ENCODE measurements at places on chromosomes 16 and 17.

DNA sequence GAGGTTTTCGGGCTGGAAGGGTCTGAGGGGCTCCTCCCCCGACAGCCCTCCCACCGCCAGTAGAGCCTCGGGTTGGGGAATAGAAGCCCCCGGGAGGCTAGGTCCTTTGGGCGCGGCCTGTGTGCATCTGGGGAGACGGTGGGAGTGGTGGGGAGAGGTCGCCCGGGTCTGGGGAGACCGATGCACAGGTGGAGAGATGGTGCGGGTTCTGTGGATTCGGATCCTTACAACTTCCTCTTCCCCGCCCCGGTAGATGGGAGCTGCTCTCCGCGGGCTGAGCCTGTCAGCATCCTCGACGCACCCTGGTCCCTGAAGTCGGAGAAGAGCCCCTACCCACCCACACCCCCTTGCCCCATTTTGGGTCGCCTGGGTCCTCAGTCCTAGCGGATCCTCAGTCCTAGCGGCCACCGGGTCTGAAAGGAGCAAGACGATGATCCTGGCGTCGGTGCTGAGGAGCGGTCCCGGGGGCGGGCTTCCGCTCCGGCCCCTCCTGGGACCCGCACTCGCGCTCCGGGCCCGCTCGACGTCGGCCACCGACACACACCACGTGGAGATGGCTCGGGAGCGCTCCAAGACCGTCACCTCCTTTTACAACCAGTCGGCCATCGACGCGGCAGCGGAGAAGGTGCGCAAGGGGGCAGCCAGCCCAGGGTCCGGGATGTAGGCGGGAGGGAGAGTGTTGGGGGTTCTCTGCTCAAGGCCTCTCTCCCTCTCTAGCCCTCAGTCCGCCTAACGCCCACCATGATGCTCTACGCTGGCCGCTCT lies 790 bp downstream of the BCKDK start:
- no peak for DNase-seq

DNA sequence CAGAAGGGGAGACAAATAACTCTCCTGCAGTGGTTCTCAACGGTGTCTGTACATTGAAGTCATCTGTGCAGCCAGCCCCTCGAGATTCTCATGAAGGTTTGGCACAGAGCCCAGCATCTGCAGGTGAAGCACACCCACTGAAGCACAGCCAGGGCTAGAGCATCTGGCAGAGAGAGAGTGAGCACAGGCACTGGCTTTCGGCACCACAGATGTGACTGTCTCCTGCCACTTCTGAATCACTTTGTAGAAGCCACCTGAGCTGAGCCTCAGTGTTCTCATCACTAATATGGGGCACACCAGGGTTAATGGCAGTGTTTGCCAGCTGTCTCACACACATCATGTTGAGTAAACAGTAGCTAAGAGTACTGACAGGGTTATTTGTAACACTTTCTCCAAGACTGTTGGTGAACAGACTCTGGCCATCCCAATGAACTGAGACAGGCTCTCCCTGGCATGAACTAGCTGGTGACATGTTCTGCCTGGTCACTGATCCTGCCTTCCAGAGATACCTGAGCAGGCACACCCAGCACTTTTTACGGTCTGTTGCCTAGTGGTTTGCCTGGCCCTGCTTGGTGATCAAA lies 10.9 kb downstream of the HSPB9 start:
- no peak for DNase-seq

DNA sequence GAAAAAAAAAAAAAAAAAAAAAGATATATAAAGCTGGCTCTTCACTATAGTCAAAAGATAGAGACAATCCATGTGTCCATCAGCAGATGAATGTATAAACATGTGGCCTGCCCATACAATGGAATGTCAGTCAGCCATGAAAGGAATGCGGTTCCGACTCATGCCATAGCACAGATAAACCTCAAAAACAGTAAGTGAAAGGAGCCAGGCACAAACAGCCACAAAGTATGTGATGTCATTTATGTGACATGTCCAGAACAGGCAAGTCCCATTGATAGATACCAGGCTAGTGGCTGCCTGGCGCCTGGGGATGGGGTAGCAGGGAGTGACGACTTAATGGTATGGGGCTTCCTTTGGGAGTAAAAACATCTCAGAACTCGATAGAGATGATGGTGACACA lies 155.7 kb downstream of the CMIP start:
- no peak for DNase-seq

DNA sequence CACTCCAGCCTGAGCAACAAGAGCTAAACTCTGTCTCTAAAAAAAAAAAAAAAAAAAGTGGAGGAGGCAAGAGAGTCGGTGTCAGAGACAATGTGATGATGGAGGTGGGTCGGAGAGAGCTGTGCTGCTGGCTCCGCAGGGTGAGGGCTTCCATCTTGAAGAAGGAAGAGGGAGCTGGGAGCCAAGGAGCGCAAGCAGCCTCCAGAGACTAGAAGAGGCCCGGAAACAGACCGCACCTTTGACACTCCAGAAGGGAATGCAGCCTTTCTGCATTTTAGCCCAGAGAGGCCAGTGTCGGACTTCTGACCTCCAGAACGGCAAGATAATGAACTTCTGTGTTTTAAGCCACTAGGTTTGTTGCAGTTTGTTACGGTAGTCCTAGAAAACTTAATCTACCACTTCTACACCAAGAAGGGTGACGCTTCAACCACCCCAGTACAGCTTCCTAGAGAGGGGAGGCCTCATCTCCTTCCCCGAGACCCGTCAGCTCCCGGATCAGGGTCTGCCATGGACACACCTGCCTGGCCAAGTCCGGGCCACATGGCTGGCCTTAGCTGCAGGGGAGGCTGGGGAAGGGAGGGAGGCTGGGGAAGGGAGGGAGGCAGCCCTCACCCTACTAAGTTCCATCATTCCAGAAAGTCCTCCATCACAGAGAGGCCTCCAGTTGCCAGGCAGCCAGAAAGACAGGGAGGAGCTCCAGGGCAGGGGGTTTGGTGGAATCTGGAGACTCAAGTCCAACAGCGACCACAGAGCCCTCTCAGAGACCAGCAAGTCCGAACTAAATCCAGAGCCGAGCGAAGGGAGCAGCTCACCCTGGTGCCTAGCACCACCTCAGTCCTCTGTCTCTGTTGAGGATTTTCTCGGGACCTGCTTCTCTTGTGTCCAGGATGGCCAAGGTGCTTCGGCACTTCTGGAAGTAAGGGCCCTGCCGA lies 13.2 kb upstream of the RBFOX3 start:
- no peak for DNase-seq

DNA sequence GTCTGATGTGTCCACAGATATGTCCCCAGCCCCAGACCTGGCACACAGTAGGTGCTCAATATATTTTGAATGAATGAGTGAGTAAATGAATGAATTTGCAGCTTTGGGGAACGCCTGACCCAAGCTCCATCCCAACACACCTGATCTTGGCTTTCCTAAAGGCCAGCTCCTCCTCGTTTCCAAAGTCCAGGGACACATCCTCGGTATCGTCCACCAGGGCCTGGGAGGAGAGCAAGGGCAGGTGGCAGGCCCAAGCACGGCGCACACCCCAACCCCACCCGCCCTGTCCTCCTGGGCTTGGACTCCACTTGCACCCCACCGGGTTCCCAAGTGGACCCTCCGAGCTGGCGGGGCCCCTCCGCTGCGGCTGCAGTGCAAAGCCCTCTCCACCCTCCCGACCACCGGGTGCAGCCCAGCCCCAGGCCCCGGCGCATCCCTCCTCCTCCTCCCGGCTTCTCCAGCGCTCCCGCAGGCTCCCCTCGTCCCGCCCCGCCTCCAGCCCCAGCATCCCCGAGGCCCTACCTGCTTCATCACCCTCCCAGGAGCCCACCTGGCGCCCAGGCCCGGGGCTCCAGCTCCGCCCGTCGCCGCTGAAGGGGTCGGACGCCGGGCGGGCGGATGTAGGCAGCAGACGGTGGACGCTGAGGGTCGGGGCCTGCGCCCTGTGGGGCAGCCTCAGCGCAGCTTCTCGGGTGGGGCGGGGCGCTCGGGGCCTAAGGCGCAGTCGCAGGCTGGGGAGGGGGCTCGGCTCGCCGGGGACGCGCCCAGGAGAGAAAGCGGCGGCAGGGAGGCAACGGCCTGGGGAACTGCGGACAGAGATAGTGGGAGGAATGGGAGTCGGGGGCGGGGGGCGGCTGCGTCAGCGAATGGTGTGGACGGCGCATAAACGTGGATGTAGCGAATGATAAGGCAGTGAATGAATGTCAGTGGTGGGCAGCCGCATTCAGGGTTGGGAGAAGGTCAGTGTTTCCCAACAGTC lies at the start of gene TVP23A:
Gene TVP23A (minus strand): TSS at position 832 of the 979 bp plus-strand sequence. CDS start 301 bp downstream, at position 531.
- DNase-seq = peak; percentile 41

DNA sequence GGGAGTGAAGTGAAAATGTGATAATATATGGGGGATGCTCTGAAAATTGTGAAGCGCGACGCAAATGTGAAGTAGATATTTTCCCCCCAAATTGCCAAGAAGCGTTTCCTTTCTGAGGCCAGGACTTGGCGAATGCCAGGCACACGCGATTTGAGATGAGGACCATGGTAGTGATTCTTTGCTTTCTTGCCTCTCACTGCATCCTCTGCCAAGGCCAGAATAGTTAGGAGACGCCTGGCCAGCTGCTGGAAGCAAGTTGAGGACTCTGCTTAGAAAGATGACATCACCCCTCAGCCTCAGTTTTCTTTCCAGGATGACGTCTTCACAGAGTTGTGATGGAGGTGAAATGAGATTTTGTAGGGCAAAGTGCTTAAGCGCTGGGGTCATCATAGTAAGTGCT lies 25.9 kb downstream of the PIPOX start:
- DNase-seq = no peak
